ENCODE measurements at places on chromosomes 11 and 22.

GRCh38 chr11:28976801-28977145, 868.6 kb downstream of the METTL15 start:
- DNase-seq = no peak

- DNase-seq = no peak
Observed at GRCh38 chr11:90668502-90668901, 445.7 kb upstream of the CHORDC1 start.

DNA sequence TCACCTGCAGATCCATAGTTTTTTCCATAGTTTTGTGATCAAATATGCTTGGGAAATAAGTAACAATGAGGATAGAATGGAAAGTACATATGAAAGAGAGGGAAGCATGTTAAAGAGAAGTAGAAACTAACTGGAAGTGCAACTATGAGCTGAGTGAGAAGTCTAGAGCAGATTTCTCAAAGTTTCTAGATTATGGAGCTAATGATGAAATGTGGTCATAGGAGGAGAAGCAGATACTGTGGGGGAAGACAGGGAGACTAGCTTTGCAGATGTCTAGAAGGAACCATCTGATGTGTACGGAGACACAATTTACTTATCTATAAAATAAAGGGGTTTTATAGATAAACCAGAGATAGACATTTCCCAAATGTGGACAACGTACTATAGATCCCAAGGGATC, 37.1 kb downstream of the RELT start:
- no peak for DNase-seq

GRCh38 chr11:118304227-118304567, 333 bp upstream of the CD3E start:
- no peak for DNase-seq

DNA sequence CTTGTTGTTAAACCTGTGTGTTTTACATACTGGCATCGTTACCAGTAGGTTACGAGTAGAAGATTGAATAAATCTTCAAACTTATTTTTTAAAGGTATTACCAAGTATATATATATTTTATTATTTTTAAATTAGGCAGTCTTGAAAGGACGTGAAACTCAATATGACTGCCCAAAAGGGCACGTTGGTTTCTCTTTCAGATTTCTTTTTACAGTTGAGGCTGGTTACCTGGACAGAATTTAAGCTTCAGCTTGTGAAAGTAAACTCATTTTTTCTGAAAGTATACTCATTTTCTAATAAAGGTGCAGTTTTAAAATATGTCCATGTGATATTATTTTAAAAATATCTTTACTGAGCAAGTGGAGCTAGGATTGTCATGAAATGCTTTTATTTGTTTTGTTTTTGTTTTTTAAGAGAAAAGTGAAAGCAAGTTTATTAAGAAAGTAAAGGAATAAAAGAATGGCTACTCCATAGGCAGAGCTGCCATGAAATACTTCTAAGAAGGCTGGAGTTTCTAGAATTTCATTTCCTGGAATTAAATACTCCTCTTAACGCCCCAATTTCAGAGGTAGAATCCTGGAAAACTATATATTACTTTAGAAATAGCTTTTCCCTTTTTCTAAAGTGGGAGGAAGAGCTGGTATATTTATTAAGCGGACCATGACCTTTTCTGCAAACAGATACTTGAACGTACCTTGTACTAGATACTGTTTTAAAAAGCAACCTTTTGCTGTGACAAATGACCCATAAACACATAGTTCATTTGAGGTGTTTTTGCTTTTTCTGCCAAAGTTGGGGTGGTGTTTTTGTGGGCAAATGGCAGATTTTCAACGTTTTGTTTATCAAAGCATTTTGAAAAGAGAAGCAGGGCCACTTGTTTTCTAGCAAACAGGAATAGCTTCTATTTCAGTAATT, 1.9 kb downstream of the FBXO7 start:
- DNase-seq = no peak

DNA sequence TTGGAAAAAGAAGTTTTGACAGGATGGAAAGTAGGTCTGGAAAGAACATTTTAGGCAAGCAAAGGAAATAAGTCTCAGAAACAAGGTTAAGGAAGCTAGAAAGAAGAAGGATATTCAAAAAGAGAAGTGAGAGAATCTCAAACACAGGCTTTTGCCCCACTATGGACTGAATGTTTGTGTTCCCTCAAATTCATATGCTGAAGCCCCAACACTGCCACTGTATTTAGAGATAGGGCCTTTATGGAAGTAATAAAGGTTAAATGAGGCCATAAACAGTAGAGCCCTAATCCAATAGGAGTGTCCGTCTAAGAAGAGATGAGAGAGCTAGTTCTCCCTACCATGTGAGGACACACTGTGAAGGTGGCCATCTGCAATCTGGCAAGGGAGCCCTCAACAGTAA, 20.6 kb upstream of the RPS13 start:
- no peak for DNase-seq

DNA sequence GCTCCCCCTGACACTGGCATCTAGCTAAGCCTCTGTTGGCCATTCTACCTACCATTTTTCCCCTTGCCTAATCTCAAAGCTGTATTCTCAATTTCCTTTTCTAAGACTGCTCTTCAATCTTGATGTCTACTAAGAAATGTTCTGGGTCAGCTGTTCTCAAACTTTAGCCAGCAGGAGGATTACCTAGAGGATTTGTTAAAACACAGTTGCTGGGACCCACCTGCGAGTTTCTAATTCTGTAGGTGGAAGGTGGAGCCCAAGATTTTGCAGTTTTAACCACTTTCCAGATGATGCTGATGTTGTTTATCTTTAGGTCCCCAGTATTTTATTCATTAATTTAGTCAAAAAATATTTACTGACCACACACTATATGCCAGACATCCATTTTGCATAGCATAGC, 9.3 kb upstream of the ARHGAP42 start:
- DNase-seq = no peak

DNA sequence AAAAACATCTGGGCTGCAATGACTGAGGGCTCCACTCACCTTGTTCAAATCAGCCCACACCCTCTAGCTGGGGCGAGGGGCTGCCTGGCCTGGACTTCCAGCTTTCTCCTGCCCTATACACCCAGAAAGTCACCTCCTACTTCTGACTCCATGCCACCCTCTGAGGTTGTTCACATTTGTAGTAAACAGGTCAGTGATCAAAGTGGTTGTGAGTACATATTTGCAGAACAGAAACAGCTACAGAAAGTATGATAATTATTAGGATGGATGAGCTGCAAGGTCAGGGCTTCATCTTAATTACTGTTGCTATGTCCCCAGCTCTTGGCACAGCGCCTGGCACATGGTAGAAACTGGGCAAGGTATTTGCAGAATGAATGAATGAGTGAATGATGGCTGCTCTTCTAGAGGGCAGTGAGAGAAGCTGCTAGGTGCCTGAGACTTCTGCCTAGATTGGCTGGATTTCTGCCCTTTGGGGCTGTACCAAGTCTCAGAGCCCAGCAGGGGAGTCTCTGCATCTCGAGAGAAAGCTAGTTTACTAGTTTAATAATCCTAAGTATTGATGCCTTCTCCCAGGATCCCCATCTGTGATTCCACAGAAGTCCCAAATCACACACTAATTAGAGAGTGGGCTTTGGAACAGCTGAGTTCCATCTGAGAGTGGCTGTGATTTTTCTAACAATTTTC, 36.0 kb downstream of the SYT13 start:
- DNase-seq = no peak

Measured in iPS-NIHi11 (cell line).